ENCODE measurements at places on chromosomes 3 and 15.

DNA sequence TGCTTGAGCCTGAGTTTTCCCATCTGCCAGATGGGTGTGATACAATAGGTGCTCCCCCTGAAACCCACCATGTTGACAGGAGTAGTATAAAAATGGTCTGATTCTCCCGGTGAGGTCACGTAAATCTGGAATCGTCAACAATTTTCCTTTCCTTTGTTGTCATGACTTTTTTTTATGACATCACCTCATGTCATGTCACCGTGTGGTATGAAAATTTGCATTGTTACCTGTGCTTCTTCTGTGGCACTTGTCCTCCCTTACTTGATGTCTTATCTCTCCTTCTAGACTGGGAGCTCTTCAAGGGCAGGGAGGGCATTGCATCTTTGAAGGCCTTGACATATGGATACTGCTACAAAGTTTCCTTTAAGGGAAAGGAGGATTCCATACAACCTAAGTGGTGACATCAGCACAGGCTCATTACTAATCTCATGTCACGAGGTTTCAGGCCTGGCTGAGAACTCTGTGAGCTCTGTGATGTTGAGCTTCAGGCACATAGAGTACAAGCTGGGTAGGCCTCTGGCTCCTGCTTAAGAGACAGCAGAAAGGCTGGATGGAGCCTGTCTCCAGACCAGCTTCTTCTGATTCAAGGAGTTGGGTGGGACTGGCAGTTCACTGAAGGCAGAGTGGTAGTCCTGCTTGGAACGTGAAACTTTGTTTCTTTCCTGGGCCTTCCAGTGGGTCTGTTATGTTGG, 66.3 kb downstream of the LPP start:
- no peak for DNase-seq

DNA sequence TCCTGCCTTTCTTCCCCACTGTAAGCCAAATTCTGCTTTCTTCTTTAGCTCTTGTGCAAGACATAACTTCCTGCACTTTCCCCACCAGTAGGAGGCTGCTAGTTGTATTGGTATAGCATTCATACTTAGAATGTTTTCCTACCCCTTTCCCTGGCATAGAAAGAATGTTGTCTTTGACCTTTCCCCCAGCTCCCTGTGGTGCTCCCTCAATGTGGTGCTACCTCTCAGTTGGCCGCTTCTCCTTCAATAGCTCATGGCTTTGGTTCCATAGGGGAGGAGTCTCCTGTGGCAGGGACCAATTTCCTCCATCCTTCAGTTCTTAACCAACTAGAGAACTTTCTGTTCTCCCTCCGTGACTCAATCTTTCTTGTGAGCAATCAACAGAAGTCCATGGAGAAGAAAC, 67.5 kb upstream of the AKAP13 start:
- DNase-seq = no peak

DNA sequence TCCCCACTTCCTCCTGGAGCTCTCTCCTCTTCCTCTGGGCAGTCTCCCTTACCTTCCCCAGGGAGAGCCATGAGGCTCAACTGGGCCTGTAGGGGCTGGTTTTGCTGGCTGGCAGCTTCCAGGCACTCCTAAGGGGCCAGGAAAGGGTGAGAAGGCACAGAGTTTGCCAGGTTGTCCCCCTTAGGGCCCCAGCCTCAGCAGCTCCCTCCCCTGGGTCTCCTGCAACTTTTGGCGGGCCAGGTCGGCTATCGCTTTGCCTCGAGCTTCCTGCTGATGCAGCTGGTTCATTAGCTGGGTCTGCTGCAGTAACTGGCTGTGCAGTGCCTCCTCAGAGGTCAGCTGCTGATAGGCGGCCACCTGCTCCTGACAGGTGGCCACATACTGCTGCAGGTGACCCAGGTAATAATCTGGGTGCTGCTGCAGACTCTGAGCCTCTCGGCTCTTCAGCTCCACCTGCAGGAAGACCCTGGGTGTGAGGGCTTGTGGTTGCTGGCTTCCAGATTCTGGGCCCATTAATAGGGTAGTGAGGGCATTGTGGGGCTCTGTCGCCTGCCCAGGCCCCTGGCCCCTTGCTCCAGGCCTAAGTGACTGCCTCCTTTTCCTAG, 29.7 kb upstream of the OR4F6 start:
- DNase-seq = no peak

- no peak for DNase-seq
Measured at GRCh38 chr3:169199283-169199682, 464.2 kb downstream of the MECOM start.

DNA sequence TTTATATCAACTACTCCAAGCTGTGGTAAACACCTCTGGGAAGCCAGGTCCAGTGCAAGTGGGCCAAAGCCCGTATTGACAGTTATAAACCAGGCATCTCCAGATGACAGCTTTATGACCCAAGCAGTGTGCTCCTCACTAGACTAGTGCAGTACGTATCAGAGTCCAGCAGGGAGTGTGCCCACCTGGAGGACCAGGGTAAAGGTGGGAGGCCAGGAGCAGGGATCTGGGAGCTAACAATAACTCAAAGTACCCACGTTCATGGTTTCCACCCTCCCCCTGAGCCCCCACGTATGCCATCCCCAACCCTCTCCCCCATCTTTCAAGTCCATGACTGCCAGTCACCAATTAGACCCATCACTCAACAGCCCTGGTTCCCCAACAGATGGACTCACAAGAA, 27.0 kb upstream of the ALDH1A3 start:
- DNase-seq = no peak

GRCh38 chr3:143972505-143973258, 1.1 kb downstream of the DIPK2A start:
- peak; percentile 43 for DNase-seq

- peak; percentile 56 for DNase-seq
Measured at GRCh38 chr15:82530606-82531379, 9.5 kb downstream of the RPS17 start.

DNA sequence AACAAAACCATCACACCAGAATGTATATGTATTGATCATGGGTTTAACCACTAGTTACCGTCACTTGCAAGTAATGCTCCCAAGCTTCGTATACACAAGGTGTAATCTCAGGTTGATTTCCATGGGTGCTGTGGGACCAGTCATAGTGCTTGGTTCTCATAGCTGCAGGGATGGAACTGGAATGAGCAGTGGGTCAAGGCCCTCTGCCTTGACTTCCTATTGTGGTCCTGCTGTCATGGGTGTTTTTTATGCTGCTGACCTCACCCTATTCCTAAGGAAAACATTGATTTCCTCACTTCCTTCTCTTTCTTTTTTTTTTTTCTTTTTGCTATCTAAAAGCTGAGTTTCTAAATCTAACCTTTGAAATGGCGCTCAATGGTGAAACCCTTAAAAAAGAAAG, 325.6 kb upstream of the RASGRP1 start:
- no peak for DNase-seq

DNA sequence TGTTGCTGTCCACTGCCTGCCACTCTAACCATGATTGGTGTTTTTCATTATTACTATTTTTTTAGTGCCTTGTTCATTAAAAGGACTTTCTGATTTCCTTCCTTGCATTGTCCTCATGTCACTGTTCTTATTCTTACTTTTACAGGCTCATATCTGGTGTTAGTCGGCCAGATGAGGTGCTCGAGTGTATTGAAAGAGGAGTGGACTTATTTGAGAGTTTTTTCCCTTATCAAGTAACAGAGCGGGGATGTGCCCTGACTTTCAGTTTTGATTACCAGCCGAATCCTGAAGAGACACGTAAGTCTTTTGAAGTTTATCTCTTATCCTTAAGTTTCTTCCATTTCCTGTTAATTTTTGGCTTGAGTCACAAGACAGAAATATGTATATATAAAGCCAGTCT, 23.2 kb downstream of the QTRT2 start:
- no peak for DNase-seq

DNA sequence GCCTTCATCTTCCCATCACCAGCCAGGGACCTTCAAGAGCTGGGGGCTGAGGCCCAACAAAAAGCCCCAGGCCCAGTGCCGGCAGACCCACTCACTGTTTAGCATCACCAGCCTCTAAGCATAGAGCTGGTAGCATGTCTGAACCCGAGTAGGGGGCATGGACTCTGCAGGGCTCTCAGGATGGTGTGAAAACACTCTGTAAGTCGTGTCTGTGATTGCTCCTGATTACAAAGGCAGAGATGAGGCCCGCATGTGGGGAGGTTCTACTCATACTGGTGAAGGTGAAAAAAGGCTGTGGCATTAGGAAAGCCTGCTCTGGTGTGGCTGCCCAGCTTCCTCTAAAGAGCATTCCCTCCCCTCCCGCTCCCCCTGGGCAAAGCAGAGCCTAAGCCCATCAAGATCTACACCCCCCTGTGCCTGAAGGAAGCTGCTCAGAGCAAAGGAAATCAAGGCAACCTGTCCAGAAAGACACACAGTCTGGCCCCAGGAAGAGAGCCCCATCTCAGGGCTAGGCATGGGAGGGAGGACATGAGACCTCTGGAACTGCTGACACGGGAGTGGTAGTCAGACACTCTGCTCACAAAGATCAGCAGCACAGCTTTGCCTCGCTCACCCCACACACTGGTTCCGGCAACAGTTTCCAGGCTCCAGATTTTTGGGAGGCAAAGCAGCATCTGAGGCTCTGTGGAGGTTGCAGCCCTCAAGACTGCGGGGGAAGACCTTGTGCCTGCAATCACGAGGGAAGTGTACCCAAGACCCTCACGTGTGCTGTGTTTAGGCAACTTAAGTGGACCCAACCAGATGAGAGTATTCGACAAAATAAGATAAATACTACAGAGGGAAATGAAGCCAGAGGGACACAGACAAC, 36.7 kb downstream of the CCDC12 start:
- no peak for DNase-seq

- no peak for DNase-seq
Measured at GRCh38 chr3:178393824-178394223, 142.4 kb upstream of the KCNMB2 start.
